ENCODE measurements at places on chromosomes 5 and 9.

- no peak for DNase-seq
These were observed 12.2 kb downstream of the TNIP1 start for GRCh38 chr5:151068433-151069197.

GRCh38 chr5:150075806-150076205 lies 10.5 kb downstream of the CSF1R start:
- DNase-seq: no peak

GRCh38 chr5:34548086-34548403 lies 108.1 kb upstream of the RAI14 start:
- no peak for DNase-seq

GRCh38 chr9:94872891-94873511 lies 146.5 kb downstream of the AOPEP start:
- no peak for DNase-seq

DNA sequence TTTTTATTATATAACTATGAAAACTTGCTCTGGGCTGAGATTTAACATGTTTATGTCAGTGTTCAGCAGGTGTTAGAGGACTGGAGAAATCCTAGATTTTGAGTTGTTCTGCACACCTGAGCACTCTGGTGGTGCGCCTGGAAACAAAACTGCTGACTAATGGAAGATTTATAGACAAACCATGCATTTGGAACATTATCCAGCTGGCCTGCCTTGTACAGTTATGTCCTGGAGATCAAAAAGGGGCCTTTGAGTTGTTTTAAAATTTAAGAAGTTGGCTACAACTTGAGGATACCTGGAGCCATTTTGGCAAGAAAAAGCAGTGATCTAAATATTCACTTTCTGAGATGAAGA lies 5.7 kb upstream of the ARHGEF28 start:
- DNase-seq: no peak

DNA sequence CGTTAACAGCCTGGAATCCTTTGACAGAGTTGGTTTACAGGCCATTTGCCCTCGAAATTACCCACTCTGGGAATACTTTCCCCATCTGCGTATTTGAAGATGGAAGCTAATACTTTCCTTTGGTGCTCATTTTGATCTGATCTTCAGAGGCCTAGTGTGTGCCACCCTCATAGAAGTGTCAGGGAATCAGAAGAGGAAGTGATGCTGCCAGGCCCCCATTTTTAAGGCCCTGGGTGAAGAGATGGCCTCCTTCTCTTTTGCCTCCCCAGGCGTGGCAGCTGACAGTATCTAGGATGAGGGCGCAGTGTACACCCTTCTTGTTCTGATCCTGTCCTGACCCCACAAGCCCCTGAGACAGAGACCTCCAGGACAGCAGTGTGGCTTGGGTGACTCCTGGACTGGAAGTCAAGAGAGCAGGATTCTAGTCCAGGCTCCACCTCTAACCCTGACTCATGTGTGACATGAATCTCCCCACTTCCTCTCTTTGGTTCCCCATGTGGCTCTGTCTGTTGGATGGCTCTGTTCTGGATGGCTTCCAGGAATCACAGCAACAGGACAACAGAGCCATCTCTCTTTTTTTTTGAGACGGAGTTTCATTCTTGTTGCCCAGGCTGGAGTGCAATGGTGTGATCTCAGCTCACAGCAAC lies 27.8 kb downstream of the CSF1R start:
- no peak for DNase-seq

- no peak for DNase-seq
These were observed 138.7 kb downstream of the DRD1 start for GRCh38 chr5:175305251-175305650.

DNA sequence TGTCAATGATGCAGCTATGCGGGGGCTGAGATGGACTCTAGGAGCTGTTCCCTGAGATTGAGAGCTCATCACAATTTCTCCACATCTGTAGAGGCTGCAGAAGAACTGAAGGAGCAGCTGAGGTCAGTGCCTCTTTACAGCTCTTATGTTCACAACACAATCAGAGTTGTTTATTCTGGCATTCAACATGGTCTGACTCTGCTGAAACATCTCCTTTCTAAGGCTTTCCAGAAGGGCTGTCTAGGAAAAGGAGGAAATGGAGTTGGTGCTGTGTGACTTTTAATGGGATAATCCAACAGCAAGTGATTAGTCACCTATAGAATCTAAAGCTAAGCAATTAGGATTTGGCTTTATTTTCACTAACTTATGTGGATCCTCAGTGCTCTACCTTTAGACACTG lies 6.0 kb downstream of the POU5F2 start:
- DNase-seq: no peak

DNA sequence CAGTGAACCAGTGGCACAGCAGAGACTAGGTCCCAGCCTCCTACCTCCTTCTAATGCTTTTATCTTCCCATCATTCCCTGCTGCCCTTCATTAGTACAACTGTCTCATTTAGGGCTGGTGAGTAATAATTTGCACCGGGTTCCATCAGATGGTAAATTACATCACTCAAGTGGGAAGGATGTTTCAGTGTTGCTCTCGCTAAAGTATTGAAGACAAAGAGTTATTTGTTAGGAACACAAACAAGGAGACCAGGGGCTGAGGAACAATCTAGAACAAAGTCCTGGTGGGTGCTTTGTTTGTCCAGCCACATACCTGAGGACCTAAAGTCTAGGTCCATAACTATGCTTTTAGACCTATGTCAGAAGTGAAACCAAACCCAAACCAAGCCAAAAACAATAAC lies 52.4 kb downstream of the SEC61B start:
- DNase-seq: no peak

GRCh38 chr5:100855937-100856430 lies 47.1 kb downstream of the ST8SIA4 start:
- DNase-seq: no peak

- no peak for DNase-seq
These were observed 8.2 kb downstream of the GALNT10 start for GRCh38 chr5:154198611-154199230.

DNA sequence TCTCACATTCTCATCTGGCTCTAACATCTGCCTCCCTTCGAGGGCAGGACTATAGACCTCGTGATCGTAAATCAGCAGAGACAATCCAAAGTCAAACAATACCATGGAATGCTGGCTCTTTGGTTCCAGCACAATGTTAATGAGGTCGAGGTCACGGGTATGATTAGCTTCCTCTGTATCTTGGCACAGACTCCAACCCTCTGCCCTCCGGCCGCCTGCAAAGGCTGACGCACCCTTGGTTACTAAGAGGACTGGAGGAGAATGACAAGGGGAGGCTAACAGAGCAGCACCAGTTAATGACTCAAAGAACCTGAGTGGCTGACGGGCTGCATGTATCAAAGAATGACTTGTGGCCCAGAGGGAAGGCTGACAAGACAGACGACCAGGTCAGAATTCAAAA lies 10.1 kb downstream of the LHFPL2 start:
- no peak for DNase-seq

- no peak for DNase-seq
These were observed 199.7 kb downstream of the BNC2 start for GRCh38 chr9:16670791-16671190.

GRCh38 chr5:93673316-93673954 lies 68.0 kb downstream of the POU5F2 start:
- no peak for DNase-seq

- DNase-seq: no peak
These were observed 74.4 kb upstream of the S1PR3 start for GRCh38 chr9:88916894-88917293.

DNA sequence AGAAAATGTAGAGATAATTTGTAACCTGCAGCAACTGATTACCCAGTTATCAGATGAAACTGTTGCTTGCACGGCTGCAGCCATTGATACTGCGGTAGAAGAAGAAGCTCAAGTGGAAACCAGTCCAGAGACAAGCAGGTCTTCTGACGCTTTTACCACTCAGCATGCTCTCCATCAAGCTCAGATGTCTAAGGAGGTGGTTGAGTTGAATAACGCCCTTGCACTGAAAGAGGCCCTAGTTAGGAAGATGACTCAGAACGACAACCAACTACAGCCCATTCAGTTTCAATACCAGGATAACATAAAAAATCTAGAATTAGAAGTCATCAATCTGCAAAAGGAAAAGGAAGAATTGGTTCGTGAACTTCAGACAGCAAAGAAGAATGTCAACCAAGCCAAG lies 1.7 kb downstream of the KIF4B start:
- DNase-seq: no peak

- DNase-seq: peak; percentile 5
These were observed 219.5 kb upstream of the RASA1 start for GRCh38 chr5:87048156-87048555.

DNA sequence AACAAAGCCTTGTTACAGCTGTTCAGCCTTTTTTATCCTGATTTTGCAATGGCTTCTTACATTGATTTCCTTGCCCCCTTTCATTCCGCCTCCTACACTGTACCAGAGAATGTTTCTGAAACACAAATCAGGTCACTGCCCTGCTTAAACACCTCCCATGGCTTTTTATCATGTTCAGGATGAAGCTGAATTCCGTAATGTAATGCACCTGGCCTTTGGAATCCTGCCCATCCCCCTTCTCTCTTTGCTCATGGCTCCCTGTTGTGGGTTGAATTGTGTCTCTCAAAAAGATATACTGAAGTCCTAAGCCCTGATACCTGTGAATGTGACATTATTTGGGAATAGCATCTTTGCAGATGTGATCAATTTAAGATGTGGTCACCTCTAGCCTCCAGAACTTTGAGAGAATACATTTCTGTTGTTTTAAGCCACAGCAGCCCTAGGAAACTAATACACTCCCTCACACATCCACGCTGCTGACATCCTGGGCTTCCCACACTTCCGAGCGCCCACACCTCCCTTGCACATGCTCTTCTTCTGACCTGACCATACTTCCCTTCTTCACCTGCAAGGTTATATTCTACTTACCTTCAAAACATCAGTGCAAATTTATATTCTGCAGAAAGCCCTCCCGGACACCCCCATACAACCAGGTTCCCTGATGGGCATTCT lies 101.2 kb downstream of the DNAH5 start:
- DNase-seq: peak; percentile 2

- DNase-seq: no peak
These were observed 483.4 kb upstream of the NUDT12 start for GRCh38 chr5:104045987-104046386.

- peak; percentile 14 for DNase-seq
These were observed 2.8 kb upstream of the PLK2 start for GRCh38 chr5:58462623-58463230.

DNA sequence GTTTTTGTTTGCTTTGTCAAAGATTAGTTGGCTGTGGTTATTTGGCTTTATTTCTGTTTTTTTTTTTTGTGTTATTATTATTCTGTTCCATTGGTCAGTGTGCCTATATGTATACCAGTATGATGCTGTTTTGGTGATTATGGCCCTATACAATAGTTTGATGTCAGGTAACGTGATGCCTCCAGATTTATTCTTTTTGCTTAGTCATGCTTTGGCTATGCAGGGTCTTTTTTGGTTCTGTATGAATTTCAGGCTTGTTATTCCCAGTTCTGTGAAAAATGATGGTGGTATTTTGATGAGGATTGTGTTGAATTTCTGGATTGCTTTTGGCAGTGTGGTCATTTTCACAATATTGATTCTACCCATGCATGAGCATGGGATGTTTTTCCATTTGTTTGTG lies 312.8 kb downstream of the TAF11L14 start:
- no peak for DNase-seq

GRCh38 chr9:108109927-108110690 lies 620.5 kb upstream of the KLF4 start:
- no peak for DNase-seq

DNA sequence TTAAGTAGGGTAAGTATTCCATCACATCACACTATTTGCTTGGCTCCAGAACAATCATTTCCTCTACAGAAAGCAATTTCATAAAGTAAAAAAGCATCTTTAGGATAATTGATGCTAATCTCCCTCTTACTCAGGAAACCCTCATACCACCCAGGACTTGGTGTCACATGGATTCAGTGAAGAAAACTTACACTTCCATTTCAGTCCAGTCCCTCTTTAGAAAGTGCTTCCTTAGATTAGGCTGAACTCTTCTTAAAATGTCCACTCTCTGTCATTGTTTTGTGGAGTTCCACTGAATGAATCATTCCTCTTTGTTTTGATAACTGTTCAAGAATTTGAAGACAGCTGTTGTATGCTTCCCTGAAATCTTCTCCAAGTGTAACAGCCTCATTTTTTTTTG lies 144.0 kb upstream of the ZNF462 start:
- DNase-seq: no peak

DNA sequence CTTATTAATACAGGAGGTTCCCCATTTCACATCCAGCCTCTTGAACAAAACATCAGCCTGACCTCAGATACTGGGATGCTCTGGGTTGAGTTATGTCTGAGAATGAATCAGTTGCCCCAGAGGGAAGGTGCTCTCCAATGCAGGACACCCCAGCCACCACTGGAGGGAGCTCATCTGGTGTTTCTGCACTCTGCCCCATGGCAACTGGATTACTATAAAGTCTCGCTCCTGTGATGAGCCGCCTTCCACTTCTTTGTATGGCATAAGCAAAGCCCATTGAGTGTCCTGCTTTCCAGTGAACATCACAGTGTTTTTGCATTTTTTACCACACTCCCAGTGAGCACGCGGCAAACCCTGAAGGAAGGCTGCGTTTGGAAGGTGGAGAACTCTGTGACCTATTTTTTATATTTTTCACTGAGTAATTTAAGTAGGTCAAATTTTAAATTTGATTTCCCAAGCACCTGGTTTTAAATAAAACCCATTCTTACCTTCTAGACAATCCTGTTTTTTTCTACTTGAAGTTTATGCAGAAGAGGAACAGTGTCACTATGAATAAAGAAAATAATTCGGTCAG lies 176.9 kb upstream of the WWC1 start:
- DNase-seq: peak; percentile 75

- no peak for DNase-seq
These were observed 93.7 kb upstream of the GDNF start for GRCh38 chr5:37933576-37933975.

GRCh38 chr5:61304590-61305381 lies 27.3 kb upstream of the ZSWIM6 start:
- peak; percentile 63 for DNase-seq

DNA sequence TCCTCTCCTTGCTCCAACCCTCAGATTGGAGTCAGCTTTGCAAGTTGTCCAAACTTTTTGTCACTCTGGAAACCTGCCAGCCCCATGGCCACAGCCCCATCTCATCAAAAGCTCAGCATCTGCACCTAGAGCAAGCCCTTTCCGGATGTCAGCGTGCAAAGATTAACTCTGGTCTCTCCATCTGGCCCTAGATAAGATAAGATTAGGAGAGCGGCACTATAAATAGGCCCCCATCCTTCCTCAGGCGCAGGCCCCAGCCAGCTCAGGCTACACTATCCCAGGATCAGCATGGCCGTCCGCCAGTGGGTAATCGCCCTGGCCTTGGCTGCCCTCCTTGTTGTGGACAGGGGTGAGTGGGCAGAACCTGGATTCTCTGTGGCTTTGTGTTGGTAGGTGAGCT lies at the start of gene SPINK4:
SPINK4 (plus strand) TSS at position 247 of the 400 bp plus-strand sequence; CDS start at position 289, 42 bp downstream.
- DNase-seq: no peak

GRCh38 chr5:25006237-25006636 lies 361.5 kb upstream of the CDH10 start:
- DNase-seq: no peak

GRCh38 chr5:132090107-132090506 lies 16.5 kb downstream of the CSF2 start:
- DNase-seq: no peak

GRCh38 chr5:118980017-118980416 lies 8.3 kb downstream of the DTWD2 start:
- no peak for DNase-seq

GRCh38 chr5:78644129-78644528 lies 4.4 kb downstream of the LHFPL2 start:
- DNase-seq: no peak
